ENCODE measurements at places on chromosomes 4 and X.

DNA sequence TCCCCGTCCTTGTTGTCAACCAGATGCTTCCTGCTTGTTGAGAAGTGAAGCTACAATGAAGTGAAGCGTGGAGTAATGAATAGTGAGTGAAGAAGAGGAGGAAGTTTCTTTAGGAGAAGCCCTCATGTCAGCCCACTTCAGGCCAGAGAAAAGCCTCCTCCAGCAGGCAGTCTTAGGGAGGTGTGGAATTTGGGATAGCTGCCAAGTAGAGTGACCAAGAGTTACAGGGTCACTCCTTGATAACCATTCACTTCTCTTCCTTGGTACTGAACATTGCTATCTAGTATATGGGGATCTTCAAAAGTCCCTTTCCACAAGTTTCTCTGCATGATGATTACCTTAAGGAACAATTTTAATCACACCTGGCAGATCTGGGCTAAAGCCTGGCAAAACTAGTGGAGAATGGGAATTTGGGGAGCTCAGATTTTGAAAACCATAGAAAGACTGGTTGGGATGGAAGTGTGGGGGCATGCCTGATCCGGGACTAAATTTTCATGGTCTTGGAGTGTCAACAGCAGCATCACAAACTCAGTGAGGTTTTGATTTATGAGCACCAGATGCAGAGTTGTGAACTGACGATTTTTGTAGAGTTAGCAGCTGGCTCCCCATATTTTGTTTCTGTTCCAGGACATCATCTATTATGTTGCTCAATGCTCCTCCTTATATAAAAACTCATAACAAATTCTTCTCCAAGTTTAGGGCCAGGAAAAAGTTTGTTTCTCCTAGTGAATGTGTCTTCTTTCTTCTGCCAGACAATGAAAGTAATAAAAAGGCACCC is 53.1 kb downstream of the IGSF1 start:
- DNase-seq, result no peak

DNA sequence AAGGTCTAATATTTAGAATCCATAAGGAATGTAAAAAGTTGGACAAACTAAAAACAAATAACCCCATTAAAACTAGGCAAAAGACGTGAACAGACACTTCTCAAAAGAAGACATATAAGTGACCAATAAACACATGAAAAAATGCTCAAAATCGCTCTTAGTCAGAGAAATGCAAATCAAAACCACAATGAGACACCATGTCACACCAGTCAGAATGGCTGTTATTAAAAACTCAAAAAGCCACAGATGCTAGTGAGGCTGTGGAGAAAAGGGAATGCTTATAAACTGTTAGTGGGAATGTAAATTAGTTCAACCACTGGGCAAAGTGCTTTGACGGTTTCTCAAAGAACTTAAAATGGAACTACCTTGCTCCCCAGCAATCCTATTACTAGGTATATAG is 674.3 kb upstream of the MAGEB2 start:
- DNase-seq, result no peak

DNA sequence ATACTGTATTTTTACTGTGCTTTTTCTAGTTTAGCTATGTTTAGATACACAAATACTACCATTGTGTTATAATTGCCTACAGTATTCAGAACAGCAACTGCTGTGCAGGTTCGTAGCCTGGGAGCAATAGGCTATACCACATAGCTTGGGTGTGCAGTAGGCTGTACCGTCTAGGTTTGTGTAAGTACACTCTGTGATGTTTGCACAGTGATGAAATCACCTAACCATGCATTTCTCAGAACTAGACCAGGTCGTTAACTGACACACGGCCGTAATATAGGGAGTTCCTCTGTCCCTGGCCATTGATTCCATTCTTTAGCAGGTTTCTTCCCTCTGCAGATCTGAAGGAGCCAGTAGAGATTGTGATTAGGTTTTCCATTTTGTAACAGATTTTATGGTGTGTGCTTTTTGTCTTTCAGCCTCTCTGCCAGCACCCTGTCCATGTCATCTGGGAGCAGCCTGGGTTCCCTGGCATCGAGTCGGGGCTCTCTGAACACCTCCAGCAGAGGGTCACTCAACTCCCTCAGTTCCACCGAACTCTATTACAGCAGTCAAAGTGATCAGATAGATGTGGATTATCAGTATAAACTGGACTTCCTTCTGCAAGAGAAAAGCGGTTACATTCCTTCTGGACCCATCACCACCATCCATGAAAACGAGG is 59.5 kb downstream of the CLDN22 start:
- DNase-seq, result no peak

DNA sequence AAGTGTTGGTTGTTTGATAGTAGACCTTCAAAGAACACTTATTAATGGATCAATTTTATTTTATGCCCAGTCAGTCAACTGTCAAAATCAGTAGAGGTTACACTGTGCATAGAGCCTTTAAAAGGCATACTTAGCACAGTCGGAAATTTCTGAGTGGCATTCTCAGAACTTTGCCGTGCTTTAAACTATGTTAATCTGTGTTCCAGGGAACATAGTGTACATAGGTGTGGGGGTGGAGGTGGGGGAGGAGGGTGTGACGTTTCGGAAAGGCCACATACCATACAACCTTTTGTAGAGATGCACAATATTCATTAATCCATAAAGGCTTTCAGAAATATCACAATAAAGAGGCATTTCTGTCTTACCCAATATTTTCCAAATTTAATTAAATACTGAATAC is 75.8 kb downstream of the RS1 start:
- DNase-seq, result no peak

- DNase-seq, result no peak
Measured at GRCh38 chrX:97027384-97027922, 143.7 kb downstream of the RPA4 start.

GRCh38 chr4:53962516-53963225 is 101.7 kb downstream of the CHIC2 start:
- DNase-seq, result no peak
